ENCODE measurements at places on chromosomes 16 and 17.

GRCh38 chr17:63790057-63790456, 16.1 kb downstream of the DDX42 start:
- no peak for DNase-seq

- DNase-seq = no peak
Measured at GRCh38 chr16:64679976-64680690, 441.7 kb downstream of the CDH11 start.

- peak; percentile 59 for DNase-seq
Measured at GRCh38 chr17:3808701-3809100, 7.7 kb upstream of the ITGAE start.

GRCh38 chr17:60305141-60305540, 86.8 kb downstream of the USP32 start:
- DNase-seq = no peak

DNA sequence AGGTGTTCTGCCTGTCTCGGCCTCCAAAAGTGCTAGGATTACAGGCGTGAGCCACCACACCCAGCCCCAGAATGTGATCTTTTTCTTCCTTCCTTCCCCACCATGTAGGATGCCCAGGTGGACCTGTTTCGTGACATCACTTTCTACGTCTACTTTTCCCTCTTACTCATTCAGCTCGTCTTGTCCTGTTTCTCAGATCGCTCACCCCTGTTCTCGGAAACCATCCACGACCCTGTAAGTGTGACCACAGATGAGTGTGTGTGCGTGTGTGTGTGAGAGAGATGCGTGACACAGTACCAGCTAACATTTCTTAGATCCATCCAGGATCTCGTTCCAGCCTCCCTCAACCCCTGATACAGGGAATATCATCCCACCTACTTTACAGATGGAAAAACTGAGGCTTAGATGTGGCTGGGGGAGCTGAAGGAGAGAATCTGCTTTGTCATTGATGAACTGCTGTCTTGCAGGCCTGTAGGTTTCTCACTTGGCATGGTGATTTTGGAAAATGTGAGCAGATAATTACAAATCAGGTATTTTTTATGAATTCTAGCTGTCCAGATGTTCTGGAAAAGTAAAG, 67.1 kb downstream of the ABCC1 start:
- no peak for DNase-seq

GRCh38 chr17:56536766-56537165, 56.7 kb upstream of the NOG start:
- DNase-seq = no peak

- peak; percentile 8 for DNase-seq
Measured at GRCh38 chr16:71441348-71442050, 355 bp downstream of the TLE7 start.

- no peak for DNase-seq
Measured at GRCh38 chr16:82156761-82157533, 13.1 kb downstream of the MPHOSPH6 start.

- no peak for DNase-seq
Measured at GRCh38 chr16:55033225-55034156, 102.8 kb downstream of the IRX5 start.

DNA sequence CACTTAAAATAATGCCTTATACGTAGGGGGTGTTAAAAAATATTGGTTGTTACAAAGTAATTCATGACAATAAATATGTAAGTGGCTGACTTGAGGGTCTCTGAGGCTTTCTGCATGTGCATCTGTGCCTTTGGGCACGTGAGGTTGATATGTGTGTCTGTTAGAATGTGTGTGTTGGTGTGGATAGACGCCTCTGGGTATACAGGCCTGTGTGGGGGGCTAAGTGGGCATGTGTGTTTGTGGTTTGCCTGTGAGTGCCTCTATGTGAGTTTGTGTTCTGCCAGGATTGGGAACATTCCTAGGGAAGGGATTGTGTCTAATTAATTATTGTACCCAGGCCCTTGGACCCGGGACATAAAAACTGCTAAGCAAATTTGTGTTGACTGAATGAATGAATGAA, 19.0 kb downstream of the GP2 start:
- DNase-seq = no peak

DNA sequence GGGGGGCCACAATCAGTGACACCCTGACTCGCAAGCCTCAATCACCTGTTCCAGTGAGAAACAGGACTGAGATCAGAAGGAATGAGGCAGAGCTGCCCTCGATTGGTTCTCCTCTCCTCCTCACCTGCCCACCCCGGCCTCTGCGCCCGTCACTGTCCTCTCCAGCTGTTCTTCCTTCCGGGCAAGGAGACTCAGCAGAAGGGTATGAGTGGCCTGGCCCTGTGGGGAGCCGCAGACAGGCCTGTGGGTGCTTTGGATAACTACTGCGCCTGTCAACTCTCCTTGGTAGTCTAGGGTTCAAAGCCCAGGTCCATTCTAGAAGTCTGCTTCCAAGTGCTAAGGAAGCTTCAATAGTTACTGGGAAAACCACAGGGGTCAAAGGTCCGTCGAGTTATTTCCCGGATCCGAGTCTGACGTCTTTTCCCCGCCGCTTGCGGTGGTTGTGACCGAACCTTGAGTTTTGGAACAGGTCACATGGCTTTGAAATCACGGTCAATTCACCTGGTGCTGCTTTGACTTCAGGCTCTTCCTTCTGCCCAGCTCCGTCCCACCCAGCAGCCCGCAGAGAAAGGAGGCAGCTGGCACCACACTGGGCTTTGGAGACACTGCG, 8.3 kb downstream of the CARD14 start:
- DNase-seq = no peak

- DNase-seq = no peak
Measured at GRCh38 chr17:82858376-82859126, 18.7 kb upstream of the ZNF750 start.

DNA sequence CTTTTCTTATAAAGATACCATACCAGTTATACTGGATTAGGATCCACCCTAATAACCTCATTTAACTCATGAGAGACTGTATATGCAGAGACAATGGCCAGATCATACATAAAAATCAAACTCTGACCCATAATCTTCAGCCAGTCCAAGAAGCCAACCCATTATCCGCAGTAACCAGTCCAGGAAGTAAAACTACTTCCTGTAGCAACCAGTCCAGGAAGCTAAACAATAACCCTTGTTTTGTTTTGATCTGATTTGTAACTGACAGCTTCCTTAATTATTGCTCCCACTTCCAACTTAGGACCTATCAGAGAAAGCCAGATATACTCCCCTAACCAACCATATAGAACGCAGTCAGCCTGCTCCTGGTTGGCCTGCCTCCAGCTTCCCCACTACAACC, 19.2 kb upstream of the SSTR2 start:
- no peak for DNase-seq

DNA sequence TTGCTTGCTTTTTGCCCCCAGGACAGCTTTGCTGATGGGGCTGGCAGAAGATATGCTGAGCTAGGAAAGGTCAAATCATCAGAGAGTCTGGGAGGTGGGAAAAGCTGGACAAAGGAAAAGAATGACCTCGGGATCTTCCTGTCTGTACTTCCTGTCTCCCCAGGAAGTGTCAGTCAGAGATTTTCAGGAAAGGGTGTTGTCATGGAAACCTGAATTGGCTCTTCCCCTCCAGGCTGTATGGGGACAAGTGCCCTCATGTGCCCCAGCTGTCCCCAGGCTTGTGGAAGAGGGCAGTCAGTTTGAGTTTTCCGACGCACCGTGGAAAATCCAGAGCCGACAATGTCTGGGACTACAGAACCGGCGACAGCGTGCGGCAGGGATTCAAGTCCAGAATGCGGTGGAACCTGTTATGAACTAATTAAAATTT, 122.7 kb upstream of the ZFHX3 start:
- DNase-seq = no peak

- DNase-seq = no peak
Measured at GRCh38 chr17:35731917-35732805, 722 bp downstream of the RASL10B start.

DNA sequence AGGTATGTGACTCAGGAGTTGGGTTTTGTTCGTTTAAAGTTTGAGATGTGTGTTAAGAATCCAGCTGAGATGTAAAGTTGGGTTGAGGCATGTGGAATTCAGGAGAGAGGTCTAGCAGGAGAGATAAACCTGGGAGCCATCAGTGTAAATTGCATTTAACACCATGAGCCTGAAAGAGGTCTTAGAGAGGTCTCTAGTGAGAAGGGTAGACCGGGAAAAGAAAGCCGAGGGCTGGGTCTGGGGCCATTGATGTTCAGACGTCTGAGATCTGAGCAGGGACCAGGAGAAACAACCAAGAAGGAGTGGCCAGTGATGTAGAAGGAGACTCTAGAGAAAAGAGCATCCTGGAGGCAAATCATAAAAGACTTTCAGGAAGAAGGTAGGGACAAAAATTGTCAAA, 44.1 kb upstream of the PIRT start:
- no peak for DNase-seq

GRCh38 chr17:43970366-43970765, 16.6 kb upstream of the PYY start:
- DNase-seq = no peak

DNA sequence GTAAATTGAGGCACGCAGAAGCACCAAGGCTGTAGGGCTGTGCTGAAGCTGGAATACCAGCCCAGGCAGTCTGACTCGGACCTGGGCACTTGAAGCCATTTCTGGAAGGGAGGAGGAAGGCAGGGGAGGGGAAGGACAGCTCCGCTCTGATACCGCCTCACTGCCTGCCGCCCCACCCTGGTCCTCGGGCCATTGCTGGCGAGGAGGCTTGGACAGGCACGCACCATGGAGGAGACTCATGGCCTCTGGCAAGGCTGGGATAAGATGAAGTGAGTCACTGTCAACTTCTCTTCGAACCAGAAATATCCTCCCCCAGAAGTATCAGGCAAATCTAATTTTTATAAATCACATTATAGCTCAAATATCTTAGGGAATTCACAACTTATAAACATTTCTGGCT, 81.3 kb downstream of the SDK2 start:
- no peak for DNase-seq

DNA sequence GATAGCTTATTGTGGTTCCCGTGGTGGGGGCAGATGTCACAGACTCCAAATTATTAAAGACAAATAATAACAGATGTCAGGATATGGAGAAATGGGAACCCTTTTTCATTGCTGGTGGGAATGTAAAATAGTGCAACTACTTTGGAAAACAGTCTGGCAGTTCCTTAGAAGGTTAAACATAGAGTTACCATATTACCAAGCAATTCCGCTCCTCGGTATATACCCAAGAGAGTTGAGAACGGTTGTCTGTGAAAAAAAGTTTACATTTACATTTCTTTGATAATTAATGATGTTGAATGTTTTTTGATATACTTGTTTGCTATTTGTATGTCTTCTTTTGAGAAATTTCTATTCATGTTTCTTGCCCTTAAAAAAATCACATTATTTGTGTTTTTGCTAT, 41.2 kb downstream of the OR1D5 start:
- DNase-seq = no peak

DNA sequence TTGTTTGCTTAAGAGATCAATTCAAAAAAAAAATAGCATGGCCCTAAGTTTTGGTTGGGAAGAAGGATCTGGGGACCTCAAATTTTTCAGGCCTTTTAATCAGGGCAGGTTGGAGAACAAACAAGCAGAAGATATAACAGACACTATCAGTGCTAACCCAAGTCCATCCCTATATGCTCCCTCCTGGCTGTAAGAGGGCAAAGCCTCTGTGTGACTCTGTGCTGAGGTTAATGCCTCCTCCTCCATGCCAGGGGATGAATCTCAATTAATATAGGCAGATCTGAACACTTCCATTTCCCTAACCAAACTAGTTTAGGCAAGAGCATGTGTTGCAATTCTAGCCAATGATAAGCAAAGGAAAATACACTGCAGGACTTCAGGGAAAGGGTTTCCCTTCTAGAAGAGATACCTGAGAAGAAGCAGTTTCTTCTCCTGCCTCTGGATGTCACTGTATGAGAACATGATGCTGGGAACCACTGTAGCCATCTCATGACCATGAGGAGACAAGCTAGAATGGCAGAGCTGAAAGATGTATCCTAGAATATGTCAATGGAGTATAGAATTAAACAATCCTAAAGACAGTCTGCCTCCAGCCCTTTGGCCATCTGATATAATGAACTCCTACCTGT, 76.0 kb downstream of the CHD9NB start:
- DNase-seq = peak; percentile 14

- no peak for DNase-seq
Measured at GRCh38 chr17:27414694-27415093, 41.6 kb upstream of the KSR1 start.
